ENCODE measurements at places on chromosomes 2 and 18.

GRCh38 chr2:239365071-239365781 lies 35.6 kb downstream of the HDAC4 start:
- no peak for DNase-seq

GRCh38 chr2:126963390-126963789 lies 64.7 kb downstream of the TEX51 start:
- no peak for DNase-seq

- DNase-seq = no peak
Measured at GRCh38 chr2:40448476-40449079, 3.3 kb downstream of the SLC8A1 start.

- no peak for DNase-seq
Measured at GRCh38 chr2:127704641-127705390, 3.5 kb downstream of the SFT2D3 start.

DNA sequence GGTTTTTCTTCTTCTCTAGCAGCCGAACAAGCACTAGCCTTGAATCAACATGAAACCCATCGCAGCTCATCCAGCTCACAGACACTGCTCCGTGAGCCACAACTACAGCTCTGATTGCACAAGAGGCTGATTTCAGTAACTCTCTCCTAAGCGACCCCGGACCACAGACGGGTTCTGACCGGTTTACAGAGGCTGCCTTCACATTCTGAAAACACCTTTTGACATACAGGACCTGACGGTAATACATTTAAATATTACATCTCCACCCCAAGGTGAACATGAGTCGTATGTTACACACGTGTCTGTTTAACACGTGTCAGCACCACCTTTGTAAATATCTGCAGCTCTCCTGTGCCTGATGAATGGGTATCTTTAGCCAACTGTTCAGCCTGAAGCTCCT lies 120.7 kb downstream of the TMEM18 start:
- DNase-seq = no peak

GRCh38 chr2:223528036-223528435 lies 74.1 kb downstream of the SCG2 start:
- no peak for DNase-seq

GRCh38 chr18:43129946-43130524 lies 14.6 kb upstream of the RIT2 start:
- DNase-seq = no peak
